ENCODE measurements at places on chromosomes 11 and 22.

DNA sequence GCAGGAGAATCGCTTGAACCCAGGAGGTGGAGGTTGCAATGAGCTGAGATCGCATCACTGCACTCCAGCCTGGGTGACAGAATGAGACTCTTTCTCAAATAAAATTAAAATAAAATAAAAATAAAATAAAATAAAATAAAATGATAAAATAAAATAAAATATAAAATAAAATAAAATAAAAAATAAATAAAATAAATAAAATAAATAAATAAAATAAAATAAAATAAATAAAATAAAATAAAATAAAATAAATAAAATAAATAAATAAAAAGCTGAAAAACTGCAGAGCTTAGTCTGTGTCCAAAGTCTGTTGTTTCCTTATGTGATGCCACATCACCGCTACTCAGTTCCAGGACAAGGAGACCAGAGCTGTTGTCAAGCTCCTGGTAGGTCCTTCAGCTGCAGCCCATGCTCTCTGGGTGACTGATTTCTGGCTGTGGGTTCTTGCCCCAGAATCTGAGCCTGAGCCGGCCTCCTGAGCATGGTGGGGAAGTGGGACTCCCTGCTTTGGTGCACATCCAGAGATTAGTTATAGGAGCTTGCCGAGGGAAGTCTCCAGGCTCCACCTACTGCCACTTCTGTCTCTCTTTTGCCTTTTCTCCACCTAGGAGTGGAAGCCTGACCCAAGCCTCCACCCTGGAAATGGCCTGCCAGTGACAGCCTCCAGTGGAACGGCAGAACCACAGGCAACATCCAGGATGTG lies 31.3 kb upstream of the ADA2 start:
- DNase-seq: no peak

DNA sequence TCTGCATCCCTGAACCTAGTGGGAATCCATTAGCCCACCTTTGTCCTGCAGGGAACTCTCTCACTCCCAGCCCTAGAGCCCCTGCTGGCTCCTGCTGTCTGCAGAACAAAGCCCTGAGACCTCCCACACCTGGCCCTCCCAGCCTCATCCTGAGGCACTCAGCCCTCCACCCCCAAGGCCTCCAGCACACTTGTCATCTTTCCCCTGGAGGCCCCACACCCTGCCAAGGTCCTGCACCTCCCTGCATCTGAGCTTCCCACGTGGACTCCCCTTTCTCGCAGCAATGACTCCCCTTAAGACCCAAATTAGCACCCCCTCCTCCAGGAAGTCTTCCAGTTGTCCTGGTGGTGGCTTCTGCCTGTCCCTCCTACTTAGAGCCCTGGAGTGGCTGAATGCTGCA lies 42.3 kb upstream of the LINC01488 start:
- no peak for DNase-seq

DNA sequence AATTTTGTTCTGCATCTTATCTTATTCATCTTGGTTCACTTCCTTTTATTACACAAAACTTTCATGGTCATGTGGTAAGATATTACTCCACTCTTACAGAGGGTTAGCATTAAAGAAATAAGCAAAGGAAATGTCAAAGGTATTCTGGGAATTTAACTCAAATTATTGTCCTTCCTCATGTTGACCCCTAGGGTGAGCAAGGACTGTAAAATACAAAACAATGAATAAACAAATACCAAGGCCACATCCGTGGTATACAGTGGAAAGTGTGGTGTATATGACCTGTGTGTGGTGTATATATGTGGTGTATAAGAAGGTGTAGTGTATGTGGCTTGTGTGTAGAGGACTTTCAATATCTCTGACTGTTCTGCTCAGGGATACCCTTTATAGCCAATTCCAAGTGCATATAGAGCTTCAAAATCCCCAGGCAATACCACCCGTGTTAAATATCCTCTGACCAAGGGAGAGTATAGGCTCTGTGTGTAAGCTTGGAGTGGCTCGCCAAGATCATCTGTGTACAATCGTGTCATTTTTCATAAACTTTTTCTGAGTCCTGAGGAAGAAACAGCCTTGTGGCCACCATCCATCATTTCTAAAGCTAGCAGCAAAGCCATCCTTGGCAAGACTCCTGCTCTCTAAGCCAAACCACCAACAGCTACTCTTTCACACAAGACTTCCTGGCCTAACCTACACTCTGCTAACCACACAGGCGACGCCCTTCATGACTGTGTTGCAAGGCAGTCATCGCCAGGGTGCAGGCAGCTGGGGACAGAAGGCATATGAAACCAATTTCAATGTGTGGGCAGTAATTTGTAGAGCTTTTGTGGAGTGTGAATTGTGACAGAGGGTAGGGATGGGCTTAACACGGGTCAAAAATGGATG lies 548.0 kb downstream of the ETS1 start:
- no peak for DNase-seq

DNA sequence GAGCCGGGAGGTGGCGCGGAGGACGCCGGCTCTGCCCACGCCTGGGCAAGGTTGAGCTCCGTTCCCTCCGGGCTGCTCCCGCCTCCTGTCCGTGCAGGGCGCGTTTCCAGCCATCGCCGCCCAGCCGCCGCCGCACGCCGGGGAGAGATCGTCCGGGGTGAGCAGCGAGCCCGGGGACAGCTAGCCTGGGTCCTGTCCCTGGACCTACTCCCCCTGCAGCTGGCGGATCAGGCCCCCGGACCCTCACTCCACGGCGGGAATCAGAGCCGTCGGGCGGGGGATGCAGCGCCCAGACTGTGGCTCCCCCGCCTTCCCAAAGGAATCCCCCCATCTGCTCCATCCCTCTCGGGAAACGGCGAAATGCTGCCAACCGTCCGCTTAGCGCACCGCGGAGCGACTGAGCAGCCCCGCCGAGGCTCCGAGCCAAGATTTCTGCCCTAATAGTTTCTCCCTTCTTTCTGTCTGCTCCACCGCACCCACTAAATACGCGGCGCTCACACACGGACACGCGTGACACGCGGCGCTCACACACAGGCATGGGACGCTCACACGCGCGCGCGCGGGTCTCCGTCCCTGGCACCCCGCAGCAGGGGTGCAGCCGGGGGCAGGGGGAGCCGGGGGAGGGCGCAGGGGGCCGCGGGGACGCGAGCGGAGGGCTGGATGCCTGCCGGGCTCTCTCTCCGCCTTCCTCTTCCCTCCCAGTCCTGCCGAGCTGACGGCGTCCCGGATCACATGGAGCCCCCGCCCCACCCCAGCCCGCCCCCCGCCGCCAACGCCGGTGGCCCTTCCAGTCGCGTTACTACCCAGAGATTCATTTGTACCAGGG lies at the start of gene KCNJ5:
Gene KCNJ5, plus strand, starts transcription at position 814 of the 826 bp plus-strand sequence. CDS start 19,918 bp downstream, outside the sequence.
- no peak for DNase-seq

DNA sequence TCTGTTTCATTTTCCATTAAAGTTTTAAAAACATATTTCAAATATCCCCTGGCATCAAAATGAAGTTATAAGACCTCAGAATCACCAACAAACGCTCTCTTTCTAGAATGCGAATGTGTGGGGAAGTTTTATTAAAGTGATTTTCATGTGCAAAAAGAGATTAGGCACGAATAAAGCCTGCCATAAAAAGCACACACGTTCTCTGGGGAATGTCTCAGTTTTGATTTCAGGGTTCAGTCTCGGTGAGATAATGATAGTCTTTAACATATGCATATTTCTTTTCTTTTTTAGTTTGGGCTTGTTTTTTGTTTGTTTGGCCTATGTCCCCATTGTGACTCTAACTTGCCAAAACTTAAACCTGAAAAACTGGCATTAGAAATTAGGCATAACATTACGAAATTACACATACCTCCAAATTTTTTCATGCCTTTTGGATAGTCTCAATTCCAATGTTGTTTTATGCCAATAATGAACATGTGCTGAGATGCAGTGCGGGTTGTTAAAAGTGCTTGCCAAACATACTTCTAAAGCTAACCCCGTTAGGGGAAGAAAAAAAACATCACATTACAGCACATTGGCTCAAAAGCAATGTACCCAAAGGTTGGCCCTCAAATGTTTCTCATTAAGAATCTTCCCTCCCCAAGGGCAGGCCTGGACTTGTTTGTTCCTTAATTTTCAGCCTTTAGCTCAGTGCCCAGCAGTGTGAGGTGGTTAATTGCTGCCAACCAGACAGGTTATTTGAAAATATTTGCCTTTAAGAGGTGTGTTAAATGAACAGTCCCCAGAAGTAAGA lies 33.2 kb upstream of the FBLN1 start:
- no peak for DNase-seq

Data from nucleus accumbens (tissue), 56 donors.